ENCODE measurements at places on chromosomes 2 and 18.

- DNase-seq, result no peak
Observed at GRCh38 chr18:53819174-53819573, 405.3 kb downstream of the MBD2 start.

GRCh38 chr18:56501896-56502295 lies 136.5 kb downstream of the TXNL1 start:
- no peak for DNase-seq

- peak; percentile 87 for DNase-seq
Observed at GRCh38 chr18:23131693-23132319, 3.5 kb upstream of the CABLES1 start.

DNA sequence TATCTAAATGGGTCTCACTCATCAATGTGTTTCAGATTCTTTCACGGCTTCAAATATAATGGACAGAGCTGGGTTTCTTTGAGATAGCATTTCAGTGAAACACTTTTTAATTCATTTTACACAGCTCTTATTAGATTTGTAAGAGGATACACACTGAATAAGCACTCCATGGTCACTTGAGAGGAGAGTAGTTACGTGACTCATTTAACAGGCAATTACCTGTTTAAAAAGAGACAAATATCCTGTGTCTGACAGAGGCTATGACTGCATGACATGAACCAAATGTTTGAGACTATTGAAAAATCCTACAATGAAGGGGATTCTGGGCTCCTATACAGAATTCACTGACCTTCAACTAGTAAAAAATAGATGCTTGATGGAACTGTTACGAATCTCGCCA lies 786.9 kb downstream of the EPHA4 start:
- DNase-seq, result no peak

DNA sequence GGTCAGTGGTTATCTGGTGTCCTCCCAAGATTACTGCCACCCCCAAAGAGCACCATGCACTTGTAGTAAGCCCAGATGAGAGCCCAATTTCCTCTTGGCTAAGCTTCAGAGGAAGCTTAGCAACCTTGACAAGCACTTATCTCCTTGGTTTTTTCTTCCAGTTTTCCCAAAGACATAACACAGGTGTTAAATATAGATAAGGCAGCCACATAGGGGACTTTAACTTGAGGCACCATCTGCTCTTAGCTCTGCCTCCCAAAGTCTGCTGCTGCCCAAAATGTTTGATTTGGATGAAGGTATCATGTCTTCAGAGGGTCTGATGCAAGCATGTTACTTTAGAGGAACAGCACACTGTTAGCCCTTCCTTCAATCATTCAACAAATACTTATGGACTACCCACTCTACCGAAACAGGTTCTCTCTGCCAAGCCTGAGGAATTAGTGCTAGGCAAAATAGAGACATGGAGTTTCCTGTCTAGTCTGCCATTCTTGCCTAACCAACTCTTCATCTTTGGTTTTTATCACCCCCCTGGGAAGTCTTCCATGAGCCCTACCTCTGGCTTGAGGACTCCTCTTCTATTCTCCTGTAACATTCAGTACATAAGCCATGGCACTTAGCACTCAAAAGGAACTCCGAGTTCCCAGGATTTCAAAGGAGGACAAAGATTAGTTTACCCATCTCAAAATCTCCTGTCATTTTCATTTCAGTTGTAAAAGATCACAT lies 73.7 kb downstream of the SP3 start:
- no peak for DNase-seq

DNA sequence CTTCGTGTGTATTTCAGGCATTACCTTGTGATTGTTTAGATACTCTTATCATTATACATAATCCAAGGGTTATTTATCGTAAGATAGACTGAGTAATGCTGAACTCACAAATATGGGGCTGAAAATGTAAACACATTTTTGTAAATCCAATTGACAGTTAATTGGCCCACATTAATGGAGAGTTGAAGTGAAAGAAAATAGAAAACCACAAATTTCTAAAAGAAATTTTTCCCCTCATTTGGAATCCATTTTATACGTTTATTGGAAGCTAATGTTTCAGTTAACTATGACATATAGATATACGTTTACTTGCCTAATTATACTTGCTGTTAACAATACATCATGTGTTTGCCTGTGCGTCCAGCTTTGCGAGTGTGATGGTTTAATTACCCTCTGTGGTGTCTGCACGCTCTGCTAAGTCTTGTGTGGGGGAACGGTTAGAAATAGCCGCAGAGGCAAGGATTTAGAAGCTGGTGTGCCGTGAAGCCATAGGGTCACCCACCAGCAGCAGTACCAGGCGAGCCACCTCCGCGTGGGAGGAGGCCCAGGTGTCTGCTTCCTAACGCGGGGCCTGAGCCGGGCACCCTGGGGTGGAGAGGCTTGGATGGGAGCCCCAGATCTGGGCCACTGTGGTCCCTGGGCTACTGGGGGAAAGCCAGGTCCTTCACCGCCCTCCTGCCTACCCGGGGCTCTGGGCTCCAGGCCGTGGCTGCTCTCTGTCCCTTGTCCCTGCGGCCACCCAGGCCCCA lies 38.0 kb downstream of the TSHZ1 start:
- DNase-seq, result no peak

- no peak for DNase-seq
Observed at GRCh38 chr2:196276421-196276820, 105.0 kb upstream of the STK17B start.

DNA sequence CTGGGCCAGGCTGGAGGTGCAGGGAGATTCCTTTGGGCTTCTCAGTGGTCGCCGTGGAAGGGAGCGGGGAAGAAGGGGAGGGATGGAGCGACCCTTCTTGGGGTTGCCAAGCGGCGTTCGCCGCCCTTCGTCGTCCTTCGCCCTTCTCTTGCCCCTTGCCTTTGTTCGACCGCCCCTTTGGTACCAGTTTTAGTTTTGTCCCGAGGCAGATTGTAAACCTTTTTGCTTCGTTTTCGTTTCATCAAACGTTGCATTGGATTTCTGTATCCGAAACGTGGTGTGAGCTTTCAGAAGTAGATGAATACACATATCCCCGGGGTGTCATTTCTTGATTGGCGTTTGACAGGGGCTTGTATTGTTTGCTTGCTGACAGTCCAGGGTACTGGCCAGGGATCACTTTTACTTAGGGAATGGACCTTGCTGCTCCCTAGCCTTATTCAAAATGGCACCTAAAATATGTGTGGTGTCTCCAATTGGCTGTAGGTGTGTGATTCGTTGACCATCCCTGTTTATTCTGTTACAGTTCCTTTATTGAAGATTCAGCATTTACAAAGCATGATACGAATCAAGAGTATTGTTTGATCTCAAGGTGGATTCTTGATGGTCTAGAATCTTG lies 788 bp downstream of the USP14 start:
- DNase-seq, result peak; percentile 21

DNA sequence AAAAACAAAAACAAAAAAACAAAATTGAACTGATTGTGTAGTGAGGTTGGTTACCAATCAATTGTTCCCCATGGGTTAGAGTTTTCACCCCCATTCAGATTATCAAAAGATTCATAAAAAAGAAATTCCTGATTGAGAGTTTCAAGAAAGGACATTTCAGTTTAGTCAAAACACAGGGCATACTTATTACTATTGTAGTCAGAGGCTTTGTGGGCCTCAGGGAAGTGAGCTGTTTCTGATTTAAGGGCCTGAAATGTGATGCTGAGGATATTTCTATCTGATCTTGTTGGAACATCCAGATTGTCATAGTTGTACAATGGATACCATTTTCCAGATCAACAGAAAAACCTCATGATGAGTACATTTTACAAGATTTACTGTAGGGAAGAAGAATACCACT lies 368.1 kb upstream of the NETO1 start:
- DNase-seq, result no peak

- no peak for DNase-seq
Observed at GRCh38 chr2:27884601-27885000, 5.6 kb downstream of the RBKS start.

DNA sequence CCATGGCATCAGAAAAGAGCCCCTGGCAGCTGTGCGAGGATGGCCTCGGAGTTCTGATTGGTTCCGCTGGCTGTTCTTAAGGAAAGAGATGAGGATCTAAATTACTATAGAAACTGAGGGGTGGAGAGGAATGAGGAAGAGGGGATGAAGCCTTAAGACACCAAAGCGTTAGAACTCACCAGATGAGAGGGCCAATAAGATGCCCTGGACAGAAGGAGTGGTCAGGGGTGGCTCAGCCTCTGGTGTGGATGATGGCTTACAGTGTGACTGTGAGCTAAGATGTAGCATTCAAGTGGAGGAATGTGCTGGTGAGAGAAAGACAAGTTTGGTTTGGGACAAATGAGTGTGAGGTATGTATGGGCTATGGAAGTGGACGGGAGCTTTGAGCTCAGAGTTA lies 97.8 kb downstream of the ZFP36L2 start:
- DNase-seq, result no peak

- DNase-seq, result no peak
Observed at GRCh38 chr18:39166776-39167175, 1601.2 kb upstream of the CELF4 start.

- DNase-seq, result no peak
Observed at GRCh38 chr2:207718521-207718920, 7.1 kb downstream of the CCNYL1 start.

GRCh38 chr18:45962866-45963265 lies 4.3 kb downstream of the EPG5 start:
- DNase-seq, result peak; percentile 51

- no peak for DNase-seq
Observed at GRCh38 chr2:36677996-36678605, 18.4 kb upstream of the VIT start.

GRCh38 chr2:29417630-29418029 lies 302.4 kb downstream of the CLIP4 start:
- no peak for DNase-seq

GRCh38 chr2:172806996-172807395 lies 71.4 kb downstream of the RAPGEF4 start:
- DNase-seq, result no peak

Measured in GM03348 (cell line).